ENCODE measurements at places on chromosomes 5 and 9.

DNA sequence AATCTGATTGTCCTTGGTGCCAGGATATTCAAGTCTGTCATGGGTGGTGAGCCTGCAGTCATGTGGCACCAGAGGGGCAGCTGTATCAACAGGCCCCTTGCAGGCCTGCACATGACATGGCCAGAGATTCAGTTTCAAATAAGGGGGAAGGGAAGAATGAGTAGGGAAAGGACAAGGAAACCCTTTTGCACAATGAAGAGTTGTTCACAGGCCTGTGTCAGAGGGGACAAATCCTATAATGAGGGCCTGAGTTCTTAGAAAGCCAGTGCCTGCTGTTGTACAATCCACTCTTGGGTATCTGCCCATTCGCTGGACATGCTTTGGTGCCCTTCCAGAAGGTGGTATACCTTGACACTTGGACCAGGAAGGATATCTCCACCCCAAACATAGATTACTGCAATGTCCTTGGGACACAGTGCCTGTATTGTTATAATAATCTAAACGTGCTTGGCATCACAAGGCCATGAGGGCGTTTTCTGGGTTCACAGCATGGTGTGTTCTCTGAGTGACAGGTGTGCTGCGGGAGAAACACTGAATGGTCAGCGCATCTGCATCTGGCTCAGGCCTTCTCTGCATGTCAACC, 1.9 kb upstream of the TMEM171 start:
- no peak for DNase-seq

- DNase-seq: no peak
Observed at GRCh38 chr5:176879663-176880361, 19.3 kb downstream of the HK3 start.

GRCh38 chr5:154395407-154396106, 50.2 kb upstream of the SAP30L start:
- peak; percentile 44 for DNase-seq

- no peak for DNase-seq
Observed at GRCh38 chr9:112029921-112030444, 133.4 kb downstream of the UGCG start.

DNA sequence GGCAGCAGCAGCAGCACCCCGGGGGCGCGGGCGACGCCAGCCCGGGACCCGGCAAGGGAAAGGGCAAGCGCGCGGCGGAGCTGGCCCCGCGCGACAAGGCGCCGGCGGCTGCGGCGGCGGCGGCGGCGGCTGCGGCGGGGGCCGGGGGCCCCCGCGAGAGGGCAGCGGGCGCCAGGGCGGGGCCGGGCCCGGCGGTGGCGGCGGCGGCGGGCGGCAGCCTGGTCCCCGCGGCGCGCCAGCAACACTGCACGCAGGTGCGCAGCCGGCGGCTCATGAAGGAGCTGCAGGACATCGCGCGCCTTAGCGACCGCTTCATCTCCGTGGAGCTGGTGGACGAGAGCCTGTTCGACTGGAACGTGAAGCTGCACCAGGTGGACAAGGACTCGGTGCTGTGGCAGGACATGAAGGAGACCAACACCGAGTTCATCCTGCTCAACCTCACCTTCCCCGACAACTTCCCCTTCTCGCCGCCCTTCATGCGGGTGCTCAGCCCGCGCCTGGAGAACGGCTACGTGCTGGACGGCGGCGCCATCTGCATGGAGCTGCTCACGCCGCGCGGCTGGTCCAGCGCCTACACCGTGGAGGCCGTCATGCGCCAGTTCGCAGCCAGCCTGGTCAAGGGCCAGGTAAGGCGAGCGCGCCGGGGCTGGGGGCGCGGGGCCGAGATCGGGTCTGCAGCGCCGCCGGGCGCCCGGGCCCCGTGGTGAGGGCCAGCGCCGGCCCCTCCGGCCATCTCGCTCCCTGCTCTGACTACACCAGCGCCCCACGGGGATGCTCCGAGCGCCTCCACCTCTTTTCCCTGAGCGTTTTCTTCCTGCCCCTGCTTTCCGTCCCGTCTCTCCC, at the start of gene UBE2QL1:
Gene UBE2QL1, plus strand, starts transcription at position 238 of the 843 bp plus-strand sequence. Its CDS starts 35 bp downstream, at position 273.
- peak; percentile 13 for DNase-seq

- no peak for DNase-seq
Observed at GRCh38 chr9:136201609-136202453, 3.1 kb downstream of the LHX3 start.

DNA sequence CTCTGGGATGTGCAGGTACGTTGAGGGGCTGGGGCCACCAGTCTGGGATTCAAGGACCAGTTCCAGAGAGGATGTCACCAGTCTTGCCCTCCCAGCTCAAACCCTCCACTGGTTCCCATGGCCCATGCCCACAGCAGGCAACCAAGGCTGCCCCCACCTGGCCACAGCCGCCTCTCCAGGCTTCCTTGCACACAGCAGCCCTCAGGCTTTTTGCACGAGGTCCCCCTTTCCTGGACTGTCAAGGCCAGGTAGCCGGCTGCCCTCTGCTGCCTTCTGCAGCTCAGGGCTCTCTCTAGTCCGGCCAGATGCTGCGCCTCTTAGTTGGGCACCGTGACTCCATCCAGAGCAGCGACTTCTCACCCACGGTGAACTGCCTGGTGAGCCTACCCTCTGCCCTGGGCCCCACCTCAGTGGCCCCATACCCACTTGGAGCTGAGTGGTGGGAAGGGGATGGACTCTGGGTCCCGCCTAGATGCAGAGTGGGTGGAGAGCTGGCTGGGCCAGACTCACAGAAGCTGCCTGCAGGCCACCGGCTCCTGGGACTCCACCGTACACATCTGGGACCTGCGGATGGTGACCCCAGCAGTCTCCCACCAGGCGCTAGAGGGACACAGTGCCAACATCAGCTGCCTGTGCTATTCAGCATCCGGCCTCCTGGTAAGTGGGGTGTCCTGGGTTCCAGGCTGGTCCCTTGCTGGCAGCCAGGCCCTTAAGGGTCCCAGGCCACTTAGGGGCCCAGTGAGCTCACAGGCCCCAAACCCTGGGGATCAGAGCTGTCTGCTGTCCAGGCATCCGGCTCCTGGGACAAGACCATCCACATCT, 2.9 kb downstream of the WDR38 start:
- no peak for DNase-seq

DNA sequence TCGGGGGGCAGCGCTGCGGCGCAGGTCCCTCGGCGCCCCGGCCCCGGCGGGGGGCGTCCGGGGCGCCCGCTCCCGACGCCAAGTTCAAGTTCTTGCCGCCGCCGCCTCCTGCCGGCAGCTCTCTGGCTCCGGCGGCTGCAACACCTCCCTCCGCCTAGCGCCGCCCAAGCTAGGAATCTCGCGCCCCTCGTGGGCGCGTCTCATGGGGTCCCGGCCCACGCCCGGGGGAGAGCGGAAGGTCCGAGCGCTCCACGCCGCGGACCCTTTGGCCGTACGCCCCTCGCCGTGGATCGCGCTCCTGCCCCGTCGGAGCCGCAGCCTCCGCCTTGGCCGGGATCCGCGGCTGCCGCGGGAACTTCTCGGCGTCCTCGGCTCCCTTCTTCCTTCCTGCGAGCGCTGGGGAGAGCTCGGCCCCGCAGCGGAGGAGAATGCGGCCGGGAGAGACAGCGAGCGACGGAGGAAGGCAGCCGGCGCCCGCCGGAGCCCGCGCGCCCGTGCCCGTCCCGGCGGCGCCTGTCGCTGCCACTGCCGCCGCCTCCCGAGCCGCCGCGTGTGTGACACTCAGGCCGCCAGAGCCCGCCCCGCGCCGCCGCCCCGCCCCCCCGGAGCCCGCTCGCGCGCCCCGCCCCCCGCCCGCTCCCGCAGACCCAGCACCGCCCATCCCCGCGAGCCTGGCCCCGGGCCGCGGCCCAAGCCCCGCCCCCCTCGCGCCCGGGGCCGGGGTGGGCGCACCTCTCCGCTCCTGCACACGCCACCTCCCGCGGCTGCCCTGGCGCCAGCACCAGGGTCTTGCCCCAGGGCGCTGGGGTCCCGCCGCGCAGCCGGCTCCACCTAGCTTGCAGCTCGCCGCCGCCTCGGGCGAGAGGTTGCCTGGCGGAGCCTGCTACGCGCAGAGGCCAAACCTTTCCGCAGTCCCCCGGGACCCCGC, at the start of gene SHB:
Gene SHB, minus strand, starts transcription at position 527 of the 928 bp plus-strand sequence. CDS start 582 bp downstream, outside the sequence.
- peak; percentile 71 for DNase-seq

- DNase-seq: no peak
Observed at GRCh38 chr9:129077236-129077635, 3.7 kb upstream of the DOLPP1 start.

- no peak for DNase-seq
Observed at GRCh38 chr5:114719268-114719667, 357.4 kb downstream of the KCNN2 start.

GRCh38 chr5:122237906-122238305, 74.1 kb upstream of the SNCAIP start:
- no peak for DNase-seq

- peak; percentile 83 for DNase-seq
Observed at GRCh38 chr5:41404757-41405156, 105.6 kb downstream of the PLCXD3 start.

DNA sequence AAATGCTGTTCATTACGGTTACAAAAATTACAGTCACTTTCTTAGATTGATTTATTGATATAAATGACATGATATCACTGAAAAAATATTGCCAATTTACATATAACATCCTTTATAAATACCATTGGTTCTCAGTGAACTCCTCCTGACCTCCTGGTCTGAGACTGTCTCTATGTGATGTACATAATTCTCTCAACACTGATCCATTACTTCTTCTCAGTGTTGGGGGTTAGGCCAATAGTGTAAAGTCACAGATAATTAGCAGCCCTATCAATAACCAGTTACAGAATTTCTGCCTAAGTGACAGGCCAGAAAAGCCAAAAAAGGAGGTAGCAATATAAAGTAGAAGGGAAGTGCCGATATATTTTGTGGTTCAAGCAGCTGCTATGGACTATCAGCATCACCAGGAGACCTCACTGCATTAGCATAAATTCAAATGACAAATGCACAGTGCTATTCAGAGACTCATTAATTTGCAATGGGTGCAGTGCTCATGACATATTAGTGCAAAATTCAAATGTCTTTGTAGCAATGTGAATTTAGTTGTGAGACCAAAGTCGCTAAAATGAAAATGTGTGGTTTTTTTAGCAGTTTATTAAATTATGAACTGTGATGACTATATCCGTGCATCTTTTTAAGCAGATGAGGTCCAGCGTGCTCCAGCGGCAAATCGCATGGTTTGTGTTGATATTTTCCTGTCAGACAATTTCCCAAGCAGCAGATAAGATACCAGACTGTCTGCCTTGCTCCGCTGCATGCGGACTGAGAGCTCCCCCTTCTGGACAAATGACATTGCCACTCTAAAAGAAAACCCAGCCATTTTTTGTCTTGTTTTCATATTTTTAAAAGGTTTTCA, 144.6 kb downstream of the CETN3 start:
- DNase-seq: peak; percentile 81

- DNase-seq: peak; percentile 71
Observed at GRCh38 chr5:170623576-170624181, 119.9 kb downstream of the KCNIP1 start.

- DNase-seq: peak; percentile 45
Observed at GRCh38 chr9:111807197-111807596, 12.5 kb upstream of the SHOC1 start.

- DNase-seq: peak; percentile 98
Observed at GRCh38 chr5:133952729-133953567, 15.5 kb downstream of the C5orf15 start.

GRCh38 chr5:85952680-85953079, 665.1 kb upstream of the COX7C start:
- DNase-seq: no peak

- peak; percentile 94 for DNase-seq
Observed at GRCh38 chr9:83934569-83935275, 13.5 kb upstream of the KIF27 start.

DNA sequence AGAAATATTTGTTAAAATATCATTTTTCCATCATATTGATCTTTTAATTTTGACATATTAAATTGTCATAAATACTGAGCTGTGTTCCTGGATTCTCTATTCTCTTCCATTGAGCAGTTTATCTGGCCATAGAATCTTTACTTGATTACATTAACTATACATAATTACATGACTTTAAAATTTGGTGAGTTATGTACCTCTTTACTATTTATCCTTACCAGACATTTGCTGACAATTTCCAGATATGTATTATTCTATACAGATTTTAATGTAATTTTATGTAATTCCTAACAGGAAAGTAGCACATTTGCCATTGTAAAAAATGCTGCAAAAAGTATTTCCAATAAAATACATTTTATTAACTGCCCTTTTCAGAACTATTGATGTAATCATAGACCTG, 770.3 kb downstream of the KCTD16 start:
- DNase-seq: no peak

GRCh38 chr9:120412425-120412951, 167.5 kb downstream of the CDK5RAP2 start:
- DNase-seq: peak; percentile 82

GRCh38 chr5:90590-91547, 1.1 kb upstream of the PLEKHG4B start:
- DNase-seq: peak; percentile 11

GRCh38 chr5:60520451-60521227, 179.3 kb downstream of the DEPDC1B start:
- no peak for DNase-seq

GRCh38 chr5:2626572-2626971, 124.9 kb downstream of the IRX2 start:
- no peak for DNase-seq

- peak; percentile 74 for DNase-seq
Observed at GRCh38 chr5:145854651-145855258, 18.1 kb downstream of the GRXCR2 start.

- DNase-seq: peak; percentile 77
Observed at GRCh38 chr5:96172436-96172835, 210.8 kb upstream of the ELL2 start.

GRCh38 chr9:92707530-92707929, 37.6 kb upstream of the IPPK start:
- no peak for DNase-seq

DNA sequence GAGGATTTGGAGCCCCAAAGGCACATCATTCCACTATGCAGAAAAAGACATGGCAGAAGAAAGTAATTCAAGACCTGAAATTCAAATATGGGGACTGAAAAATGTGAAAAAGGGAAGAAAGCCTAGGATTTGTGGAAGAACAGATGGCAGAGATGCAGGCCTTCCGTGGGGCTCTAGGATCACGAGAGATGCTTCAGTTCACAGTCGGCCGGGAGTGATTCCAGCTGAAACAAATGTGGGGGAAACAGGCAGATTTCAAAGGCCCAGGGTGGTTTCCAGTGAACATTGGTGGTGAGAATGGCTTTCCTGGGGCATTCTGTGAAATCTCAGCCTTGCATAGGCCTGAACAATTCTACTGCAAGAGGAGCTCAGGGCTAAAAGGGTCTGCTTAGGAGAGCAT, 34.6 kb upstream of the ZFR start:
- DNase-seq: no peak

DNA sequence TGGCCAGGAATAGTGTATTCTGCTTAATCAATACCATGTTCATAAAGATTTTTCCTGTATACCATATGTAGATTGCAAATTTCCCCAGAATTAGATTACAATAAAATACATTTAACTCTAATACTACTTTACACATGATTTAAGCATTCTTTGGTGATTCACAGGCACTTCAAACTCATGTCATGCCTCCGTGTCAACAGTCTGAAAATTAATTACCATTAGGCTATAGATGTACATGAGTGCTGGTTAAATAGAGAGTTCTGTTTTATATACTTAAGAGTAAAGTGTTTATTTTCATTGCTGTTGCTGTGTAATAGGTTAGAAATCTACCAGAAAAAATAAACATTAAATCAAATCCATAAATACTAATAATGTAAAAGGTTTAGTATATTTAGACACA, 159.8 kb downstream of the ZSWIM6 start:
- DNase-seq: no peak

GRCh38 chr9:23044549-23044948, 597.9 kb downstream of the DMRTA1 start:
- no peak for DNase-seq
